ENCODE measurements at places on chromosomes 7 and 10.

DNA sequence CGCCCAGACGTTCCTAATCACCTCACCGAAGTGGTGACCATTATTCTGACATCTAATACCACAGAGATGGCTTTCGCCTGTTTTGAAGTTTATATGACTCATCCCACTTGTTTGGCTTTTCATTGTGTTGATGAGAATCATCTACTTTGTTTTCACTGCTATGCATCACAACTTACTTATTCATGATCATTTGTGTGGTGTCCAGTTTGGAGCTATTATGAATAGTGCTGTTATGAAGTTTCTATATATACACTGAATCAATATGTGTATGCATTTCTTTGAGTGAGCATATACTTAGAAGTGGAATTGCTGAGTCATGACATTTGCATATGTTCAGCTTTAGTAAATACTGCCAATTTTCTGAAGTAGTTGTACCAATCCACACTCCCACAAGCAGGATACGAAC, 38.6 kb upstream of the TNKS2 start:
- DNase-seq = no peak

- peak; percentile 62 for DNase-seq
Observed at GRCh38 chr7:122886357-122887081, at the start of gene CADPS2. TSS of gene CADPS2 (minus strand) at chr7:122886460. CDS start at chr7:122886337, 123 bp downstream.

DNA sequence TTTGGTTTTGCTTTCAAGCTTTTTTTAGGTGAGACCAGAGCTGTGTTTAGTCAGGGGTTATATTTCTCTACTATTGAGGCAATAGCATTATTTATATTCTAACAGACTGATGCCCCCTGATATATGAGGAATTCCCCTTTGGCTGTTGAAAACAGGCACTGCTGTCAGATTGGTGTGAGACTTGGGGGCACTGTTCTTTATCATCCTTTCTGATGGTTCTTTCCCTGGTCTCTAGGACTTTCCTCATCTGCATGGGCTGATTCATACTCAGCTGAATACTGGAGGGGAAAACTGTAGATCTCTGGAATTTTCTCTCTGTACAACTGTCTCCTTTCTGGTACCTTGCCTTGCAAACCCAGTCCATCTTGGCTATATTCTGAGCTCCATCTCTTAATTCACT, 10.0 kb upstream of the ICA1 start:
- DNase-seq = no peak

GRCh38 chr7:151869968-151870918, 6.7 kb downstream of the PRKAG2 start:
- no peak for DNase-seq

DNA sequence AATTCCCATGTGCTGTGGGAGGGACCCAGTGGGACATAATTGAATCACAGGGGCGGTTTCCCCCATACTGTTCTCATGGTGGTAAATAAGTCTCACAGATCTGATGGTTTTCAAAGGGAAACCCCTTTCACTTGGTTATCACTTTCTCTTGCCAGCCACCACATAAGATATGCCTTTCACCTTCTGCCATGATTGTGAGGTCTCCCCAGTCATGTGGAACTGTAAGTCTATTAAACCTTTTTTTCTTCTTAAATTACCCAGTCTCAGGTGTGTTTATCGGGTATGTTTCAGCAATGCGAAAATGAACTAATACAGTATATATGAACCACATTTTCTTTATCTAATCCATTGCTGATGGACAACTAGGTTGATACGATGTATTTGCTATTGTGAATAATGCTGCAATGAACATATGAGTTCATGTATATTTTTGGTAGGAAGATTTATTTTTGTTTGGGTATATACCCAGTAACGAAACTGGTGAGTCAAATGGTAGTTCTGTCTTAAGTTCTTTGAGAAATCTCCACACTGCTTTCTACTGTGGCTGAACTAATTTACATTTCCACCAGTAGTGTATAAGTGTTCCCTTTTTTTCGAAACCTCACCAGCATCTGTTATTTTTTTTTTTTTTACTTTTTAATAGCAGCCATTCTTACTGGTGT, 70.0 kb upstream of the HGF start:
- DNase-seq = no peak

GRCh38 chr10:28426392-28427159, 106.3 kb upstream of the WAC start:
- no peak for DNase-seq

- no peak for DNase-seq
Observed at GRCh38 chr10:3111621-3112163, 44.3 kb downstream of the PFKP start.

DNA sequence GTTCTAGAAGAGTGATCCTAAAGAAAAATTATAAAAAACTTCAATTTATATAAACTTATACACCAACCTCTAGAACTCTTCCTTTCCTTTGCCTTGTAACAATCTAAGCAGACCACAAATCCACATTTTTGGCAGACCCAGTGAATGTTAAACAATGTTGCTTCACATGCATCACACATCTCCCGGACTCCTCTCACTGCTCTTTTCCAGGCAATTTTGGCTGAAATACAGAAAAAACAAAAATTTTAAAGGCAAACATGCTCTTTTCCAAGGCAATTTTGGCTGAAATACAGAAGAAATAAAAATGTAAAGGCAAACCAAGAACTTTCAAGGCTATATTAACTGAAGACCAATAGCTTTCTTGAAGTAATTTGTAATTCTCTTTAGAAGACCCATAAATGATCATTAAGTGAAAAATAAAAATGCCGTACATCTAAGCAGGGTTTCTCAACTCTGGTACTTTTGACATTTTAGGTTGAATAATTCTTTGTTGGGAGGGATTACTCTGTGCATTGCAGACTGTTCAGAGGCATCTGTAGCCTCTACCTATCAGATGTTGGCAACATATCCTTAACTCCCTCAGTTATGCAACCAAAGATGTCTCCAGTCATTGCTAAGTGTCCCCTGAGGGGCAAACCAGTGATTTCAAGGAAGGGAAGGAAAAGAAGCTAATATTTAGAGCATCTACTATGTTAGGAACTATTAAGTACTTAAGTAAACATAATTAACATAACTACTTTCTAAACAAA, 64.4 kb downstream of the NRBF2 start:
- DNase-seq = peak; percentile 63

- no peak for DNase-seq
Observed at GRCh38 chr7:10913457-10913856, 60.2 kb upstream of the PHF14 start.

DNA sequence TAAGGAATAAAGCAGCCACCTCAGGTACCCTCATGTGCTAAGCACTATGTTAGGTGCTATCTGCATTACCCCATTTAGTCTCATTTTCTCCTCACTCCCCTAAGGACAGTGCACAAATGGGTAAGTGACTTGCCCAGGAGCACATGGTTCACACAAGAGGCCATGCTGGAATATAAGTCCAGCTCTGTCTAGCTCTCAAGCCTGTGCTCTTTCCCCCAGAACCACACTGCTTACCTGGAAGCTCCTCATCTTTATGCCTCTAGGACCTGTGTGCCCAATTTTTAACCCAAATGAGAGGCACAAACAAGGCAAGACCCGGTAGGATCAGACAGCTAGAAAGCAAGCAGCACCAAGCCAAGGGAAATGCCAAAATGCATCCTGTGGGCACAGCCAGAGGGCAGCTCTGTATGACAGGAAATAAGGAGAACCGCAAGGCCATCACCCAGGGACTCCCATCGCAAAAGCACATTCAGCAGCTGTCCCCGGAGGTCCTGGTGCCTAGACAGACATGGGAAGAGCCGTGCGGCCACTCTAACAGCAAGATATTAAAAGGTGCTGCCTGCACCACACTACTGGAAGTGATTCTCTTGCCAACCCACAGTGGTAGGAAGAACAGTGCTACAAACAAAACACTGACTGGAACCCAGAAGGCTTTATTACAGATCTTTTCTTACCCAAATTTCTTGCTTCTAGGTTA, 88.1 kb downstream of the GSAP start:
- no peak for DNase-seq

DNA sequence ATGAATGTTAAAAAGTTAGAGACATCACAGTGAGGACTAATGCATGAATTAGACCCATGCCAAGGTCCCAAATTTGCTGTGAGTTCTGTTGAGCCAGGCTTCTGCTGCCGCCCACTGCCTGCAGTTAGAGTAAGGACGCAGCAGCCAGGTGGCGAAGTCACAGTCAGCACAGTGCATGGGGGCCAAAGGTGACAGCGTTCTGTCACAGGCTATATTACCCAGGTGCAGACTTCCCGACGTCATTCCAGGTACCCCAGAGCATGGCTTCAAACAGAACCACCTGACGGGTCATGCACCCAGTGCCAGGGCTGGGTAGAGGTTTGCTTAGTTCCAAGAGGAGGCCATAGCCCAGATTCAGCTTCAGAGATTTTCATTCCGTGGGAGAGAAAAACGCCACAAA, 33.9 kb upstream of the HMX3 start:
- no peak for DNase-seq

DNA sequence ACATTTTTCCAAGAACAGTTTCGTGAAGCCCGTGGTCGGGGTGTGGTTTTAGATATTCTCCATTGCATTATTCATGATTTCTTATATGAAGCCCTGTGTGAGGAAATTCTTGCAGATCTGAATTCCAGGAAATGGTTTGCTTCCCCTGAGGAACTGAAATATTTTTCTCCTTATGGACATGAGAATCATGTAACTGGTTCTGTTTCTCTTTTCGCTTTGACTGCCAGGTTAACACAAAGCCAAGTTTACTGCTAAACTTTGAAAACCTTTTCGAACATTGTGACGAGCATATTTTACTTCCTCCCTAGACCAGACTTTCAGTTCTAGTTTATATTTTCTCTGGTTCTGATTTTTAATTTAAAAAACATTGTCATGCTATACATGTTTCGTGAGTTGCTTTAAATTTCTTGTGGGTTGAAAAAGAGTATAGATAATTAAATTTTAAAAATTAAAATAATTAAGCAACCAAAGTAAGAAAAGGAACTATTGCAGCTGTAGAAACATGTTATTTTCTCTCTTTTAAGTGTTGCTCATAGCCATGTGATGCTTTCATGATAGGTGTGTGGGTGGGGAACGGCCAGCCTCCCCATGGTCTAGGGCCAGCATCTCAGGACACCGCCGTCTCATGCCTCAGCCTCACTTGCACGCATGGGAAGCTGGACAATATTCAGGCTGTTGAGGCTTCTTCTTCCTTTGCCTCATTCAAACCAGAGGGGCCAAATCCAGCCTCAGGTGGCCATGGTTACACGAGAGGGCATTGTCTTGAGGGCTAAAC, 97.1 kb downstream of the CREB5 start:
- DNase-seq = no peak

DNA sequence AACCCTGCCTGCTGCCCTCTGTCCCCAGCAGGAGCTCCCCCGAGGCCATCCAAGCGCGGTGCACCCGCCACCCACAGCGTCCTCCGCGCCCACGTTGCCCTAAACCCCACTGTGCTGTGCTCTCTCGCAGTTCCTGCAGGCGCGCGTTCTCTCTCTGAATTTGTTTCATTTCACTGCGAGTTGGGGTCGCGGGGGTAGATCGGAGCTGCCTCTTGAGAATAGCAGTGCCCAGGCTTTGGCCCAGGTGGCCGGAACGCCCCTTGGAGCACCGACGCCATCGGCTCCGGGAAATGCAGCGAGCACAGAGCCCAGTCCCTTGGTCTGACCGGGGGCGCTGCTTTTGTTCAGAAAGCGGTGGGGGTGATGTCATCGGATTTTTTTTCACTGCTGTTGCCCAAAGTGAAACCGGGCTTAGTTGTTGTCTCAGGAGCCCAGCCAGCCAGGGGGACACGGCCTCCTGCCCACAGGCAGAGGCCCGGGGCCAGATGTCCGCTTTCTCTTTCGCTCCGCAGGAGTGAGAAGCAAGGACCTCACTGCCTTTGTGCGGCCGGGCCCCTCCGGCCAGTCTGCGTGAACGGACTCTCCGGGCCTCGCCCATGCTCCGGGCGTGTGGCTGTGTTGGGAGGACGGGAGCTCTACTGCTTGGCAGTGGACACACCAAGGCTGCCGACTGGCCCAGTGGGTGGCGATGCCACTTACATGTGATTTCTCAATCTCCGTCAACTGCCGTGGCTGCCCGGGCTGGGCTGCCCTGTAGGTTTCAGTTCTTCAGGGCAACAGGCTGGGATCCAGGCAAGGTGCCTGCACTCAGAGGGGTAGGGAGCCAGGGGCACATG, 43.1 kb downstream of the FOXK1 start:
- DNase-seq = peak; percentile 70

- DNase-seq = no peak
Observed at GRCh38 chr7:98321301-98321700, 39.8 kb downstream of the BRI3 start.

DNA sequence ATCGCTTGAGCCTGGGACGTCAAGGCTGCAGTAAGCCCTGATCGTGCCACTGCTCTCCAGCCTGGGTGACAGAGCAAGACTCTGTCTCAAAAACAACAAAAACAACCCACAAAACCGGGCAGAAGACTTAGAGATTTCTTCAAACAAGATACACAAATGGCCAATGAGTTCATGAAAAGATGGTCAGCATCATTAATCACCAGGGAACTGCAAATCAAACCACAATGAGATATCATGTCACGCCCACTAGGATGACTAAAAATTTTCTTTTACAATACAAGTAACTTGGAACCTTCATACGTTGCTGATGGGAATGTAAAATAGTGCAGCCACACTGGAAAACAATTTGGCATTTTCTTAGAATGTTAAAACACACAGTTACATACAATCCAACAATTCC, 77.3 kb upstream of the GRID1 start:
- DNase-seq = no peak

DNA sequence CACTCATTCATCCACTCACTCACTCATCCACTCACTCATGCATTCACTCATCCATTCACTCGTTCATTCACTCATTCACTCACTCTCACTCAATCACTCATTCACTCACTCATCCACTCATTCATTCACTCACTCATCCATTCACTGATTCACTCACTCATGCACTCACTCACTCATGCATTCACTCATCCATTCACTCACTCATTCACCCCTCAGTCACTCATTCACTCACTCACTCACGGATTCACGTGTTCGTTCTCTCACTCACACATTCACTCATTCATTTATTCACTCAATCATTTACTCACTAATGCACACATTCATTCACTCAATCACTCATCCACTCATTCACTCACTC, 73.4 kb downstream of the CARD11 start:
- DNase-seq = no peak

DNA sequence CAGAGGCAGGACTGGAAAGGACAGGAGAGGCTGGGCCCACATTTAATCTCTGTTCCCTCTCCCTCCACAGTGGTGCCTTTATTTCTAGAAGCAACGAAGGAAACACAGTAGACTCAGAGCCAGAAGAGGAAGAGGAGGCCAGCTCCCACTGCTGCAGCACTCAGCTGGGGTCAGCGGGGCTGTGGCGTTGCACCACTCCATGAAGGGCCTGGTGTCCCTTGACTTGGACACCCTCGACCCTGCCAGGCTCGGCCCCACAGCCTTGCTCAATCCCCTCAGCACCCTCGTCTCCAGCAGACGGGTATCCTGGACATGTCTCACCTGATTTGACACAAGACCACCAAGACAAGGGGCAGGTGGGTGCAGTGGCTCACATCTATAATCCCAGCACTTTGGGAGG, 38.8 kb downstream of the PRKAG2 start:
- DNase-seq = no peak

DNA sequence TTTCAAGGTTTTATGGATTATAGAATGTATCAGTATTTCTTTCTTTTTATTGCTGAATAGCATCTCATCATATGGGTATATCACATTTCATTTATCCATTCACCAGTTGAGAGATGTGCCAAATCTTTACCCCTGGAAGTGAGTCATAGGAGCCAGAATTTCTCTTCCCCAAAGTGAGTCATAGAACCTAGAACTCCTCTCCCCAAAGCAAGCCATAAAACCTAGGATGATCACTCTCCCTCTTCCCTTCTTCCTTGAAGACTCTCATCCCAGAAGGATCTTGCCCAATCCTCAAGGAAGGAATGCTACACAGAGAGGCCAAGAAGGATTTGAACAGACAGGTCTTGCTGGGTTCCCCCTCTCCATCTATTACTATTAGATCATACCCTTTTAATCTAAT, 199.9 kb downstream of the EVX1 start:
- DNase-seq = no peak

GRCh38 chr7:47520406-47520805, 61.5 kb downstream of the TNS3 start:
- peak; percentile 87 for DNase-seq

All from AG09319 (cell line).